ENCODE measurements at places on chromosomes 2 and 18.

- no peak for DNase-seq
These were observed 84.1 kb downstream of the EPAS1 start for GRCh38 chr2:46381263-46381849.

- no peak for DNase-seq
These were observed 236.6 kb downstream of the PTH2R start for GRCh38 chr2:208643145-208643544.

GRCh38 chr2:73292906-73293533, 328 bp downstream of the EGR4 start:
- DNase-seq: peak; percentile 57

DNA sequence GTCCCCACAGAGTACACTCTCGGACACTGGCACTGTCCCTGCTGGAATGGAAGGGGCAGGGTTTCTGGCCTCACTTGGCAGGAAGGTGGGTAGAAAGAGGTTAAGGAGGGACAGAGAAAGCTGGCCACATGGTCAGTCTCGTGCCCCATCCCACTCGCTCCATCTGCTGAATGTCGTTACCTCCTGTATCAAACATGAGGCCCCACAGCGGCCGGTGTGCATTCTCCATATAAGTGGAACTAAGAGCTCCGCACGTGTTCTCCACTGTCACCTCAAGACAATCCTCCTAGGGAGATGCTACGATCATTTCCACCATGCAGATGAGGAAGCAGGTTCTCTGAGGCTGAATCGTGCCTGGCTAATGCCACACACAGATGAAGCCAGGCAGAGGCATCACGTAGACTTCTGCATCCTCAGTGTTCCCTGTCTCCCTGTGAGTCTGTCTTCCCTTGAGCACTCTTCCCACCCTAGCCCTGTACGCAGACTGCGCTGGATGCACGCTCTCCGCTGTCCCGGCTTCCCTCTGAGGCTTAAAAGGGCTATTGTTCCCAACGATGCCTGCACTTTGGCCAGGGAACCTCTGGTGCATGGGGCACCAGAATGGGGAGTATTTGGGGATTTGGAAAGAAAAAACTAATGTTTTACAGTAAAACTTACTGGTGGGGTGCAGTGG, 35.1 kb downstream of the MAL start:
- DNase-seq: no peak

GRCh38 chr2:230589497-230590015, 123.1 kb upstream of the CAB39 start:
- DNase-seq: no peak

- DNase-seq: no peak
These were observed 44.6 kb upstream of the ROCK2 start for GRCh38 chr2:11389052-11389420.

DNA sequence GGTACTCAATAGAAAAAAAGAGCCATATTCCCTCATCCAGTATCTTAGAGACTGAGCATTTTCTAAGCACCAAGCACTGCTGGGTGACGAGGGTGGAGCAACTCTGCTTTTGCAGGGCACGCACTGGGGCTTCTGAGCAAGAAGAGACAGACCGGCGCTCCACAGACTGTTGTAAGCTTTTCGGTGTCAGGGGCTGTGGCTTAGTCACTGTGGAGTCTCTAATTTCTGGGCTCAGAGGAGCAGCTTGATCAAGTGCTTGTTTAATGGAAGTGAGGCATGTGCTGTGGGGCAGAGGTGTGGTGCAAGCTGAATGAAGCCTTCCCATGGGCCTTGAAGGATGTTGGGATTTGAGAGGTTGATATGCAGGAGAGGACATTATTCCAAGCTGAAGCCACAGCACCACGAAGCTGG, 227.1 kb downstream of the MYCN start:
- DNase-seq: peak; percentile 96

DNA sequence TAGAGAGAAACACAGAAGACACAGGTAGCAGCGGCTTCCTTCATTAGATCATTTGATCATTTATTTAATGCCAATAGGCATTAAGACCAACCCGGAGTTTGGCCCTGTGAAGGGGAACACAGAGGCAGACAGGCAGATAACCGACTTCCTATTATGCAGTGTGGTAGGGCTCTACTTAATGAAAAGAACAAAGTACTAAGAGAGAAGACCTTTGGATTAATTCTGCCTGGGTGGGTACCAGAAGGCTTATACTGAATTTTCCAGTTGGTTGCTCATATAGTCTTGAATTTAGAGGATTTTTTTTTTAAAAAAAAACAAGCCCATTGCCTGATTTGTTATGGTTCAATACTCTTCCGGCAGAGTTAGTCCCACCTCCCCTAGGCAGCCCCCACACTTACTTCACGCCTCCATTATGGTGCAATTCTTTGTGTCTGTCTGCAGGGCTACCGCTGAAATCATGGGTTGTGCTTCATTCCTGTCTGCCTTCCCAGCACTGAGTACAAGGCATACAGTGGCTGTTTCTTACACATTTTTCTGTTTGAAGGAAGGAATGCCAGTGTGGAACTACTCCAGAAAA, 244.3 kb upstream of the APCDD1 start:
- no peak for DNase-seq

DNA sequence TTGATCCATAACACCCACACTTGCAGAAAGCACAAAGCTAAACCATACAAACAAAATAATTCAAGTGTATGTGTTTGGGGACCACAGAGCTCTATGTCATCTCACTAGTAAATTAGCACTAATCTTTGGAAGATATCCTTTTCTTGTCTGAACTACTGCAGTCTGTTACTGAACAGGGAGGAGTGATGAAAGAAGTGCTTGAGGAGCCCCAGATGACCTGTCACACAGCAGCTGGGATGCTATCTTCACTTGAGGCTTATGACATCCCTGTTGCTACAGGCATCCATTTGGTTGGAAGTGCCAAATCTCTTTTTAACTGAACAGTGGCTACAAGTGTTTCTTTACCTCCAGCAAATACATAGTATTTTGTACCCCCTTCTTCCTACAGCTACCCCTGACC, 386.3 kb upstream of the CHAC2 start:
- no peak for DNase-seq

- no peak for DNase-seq
These were observed 140.7 kb downstream of the LDLRAD4 start for GRCh38 chr18:13359210-13359609.

GRCh38 chr2:45301307-45302277, 292.3 kb upstream of the SIX2 start:
- no peak for DNase-seq

DNA sequence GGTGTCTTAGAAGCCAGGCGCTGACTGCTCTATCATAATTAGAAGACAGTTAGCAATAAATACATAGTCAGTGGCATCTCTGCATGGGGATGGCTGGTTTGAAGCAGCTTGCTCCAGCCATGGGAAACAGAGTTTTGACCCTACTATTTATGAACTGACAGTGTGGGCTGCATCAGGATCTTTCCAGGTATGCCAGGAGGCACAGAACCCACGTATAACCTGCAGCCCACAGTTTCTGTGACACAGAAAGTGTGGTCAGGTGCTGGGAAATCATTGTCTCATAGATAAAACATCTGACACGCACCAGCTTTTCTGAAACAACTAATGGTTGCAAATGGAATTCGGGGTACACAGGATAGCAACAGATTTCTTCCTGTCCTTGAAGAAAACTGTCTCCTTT, 34.7 kb downstream of the INPP4A start:
- no peak for DNase-seq

GRCh38 chr2:237726401-237726830, 72.2 kb upstream of the RBM44 start:
- DNase-seq: no peak

- DNase-seq: no peak
These were observed 152.5 kb downstream of the NRXN1 start for GRCh38 chr2:50879457-50879856.

DNA sequence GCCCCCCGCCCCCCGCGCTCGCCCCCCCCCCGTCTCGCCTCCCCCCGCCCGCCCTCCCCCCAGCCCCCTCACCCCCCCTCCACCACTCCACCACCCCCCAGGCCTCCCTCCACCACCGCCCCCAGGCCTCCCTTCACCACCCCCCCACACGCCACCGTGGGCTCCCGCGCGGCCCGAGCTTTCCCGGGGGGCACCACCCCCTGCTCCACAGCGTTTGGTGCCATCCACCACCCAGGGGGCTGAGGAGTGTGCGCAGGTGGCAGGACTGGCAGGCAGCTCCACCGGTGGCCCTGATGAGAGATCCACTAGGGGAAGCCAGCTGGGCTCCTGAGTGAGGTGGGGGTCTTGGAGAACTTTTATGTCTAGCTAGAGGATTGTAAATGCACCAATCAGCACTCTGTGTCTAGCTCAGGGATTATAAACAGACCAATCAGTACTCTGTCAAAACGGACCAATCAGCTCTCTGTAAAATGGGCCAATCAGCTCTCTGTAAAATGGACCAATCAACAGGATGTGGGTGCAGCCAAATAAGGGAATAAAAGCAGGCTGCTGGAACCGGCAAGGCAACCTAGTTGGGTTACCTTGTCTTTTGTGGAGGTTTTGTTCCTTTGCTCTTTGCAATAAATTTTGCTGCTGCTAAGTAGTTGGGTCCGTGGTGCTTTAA, 43.0 kb upstream of the ITSN2 start:
- DNase-seq: no peak

DNA sequence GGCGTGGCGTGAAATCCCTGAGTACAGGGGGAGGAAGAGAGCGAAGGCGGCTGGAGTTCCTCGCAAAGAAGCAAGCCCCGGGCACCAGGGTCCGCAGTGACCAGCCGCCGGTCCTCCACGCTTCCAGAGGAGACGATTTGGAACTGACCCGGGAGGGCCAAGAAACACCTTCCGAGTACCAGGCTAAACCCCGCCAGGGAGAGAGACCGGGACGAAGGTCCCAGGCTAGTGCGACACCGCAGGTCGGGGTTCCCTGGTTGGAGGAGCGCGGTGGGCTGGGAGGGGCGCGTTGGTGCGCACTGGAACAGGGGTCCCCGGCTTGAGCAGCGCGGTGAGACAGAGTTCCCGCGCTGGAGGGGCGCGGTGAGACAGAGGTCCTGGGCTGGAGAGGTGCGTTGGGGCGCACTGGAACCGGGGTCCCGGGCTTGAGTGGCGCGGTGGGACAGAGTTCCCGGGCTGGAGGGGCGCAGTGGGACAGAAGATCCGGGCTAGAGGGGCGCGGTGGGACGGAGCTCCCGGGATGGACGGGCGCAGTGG, 901 bp downstream of the WDFY1 start:
- no peak for DNase-seq

DNA sequence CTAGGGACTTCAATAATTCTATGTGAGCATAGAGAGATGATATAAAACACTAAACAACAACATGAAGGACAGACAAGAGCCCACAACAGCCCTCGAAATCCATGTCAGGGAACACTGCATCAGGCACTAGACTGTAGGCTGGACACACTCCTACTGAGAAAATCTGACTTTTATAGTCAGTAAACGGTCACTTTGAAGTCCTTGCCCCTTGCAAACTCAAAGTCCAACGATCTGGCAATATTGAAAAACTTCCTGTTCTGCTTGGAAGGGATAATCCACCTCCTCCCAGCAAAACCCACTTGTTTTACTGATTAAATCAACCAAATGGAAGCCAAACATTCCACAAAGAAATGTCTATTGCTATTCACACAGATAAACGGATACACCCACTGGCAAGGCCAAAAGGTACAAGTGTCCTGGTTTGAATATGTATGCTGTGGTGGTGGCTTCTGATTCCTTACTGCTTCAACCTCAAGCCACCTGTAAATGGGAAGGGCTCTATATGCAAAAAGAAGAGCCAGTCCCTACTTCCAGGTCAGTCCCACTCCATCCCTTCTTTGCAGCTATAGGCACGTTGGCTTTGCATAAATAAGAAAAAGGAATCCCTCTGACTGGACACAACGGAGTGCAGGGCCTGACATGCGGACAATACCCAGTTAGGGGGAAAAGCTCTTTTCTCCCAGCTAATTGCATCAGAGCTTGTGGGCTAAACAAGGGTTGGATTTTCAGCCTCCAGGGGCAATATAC, 56.6 kb downstream of the STK39 start:
- peak; percentile 91 for DNase-seq

DNA sequence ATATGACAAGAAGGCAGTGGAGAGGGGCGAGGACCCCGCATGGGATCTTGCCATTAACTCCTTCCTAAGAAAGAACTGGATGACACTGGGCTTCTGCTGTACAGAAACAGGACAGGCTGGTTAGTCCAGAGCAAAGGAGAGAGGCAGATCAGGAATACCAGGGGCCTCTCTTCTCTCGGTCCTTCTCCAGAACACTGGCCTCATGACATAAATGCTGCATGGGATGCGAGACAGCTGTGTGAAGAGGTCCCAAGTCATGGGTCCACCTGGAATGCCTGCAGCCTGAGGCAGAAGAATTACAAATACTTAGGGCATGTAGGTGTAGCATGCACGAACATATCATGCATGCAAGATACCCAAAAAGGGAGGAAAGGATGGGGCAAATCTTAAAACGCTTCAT, 9.1 kb downstream of the MBOAT2 start:
- DNase-seq: no peak

GRCh38 chr2:75800456-75800855, 89.7 kb upstream of the GCFC2 start:
- no peak for DNase-seq

DNA sequence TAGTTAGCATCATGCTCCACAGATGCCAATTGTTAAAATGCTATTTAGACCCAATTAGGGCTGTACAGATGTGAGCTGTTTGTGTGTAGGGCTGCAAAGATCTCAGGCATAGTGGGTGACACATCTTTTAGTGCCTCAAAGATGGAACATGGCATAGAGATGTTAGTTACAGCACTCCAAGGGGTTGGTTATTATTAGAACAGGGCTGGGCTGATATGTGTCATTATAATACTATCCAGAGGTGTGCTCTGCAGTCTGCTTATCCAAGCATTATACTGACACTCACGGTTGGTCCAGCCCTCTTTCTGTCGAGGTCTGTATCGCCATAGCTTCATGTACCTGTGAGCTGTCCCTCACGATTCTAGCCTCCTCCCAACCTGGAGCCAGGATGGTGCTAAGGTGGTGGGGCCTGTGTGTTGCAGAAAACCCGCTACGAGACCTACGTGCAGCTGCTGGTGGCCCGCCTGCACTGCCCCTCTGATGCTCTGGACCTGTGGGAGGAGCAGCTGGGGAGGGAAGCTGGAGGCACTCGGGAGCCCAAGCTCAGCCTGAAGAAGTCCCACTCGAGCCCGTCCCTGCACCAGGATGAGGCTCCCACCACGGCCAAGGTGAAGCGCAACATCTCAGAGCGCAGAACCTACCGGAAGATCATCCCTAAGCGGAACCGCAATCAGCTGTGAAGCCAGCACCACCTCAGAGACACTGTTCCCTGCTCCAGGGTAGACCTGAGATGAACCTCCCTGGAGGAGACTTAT, 27.1 kb downstream of the PSD4 start:
- DNase-seq: no peak

DNA sequence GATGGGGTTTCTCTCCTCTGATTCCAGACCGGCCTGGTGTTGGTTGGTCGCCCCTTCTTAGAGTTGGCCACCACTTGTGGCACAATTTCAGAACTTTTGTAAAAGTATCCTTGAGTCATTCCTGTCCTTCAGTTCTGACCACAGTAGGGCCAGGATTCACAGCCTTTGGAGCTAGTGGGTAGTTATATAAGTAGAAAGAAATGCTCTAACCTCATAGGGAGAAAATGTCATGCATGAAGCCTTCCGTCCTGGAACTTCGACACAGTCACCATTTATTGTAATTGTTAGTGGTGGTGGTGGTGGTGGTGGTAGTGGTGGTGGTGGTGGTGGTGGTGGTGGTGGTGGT, 65.4 kb downstream of the EPAS1 start:
- DNase-seq: no peak

- peak; percentile 34 for DNase-seq
These were observed 34.8 kb downstream of the PPP1R1C start for GRCh38 chr2:182020286-182021070.

Measured in NCI-H526 (cell line).